Spinal cord (tissue), 10 donors: ENCODE measurements at places on chromosomes 6 and 20.
A peak's percentile ranks its signal among the peaks of the same experiment; 100 is the strongest.

GRCh38 chr6:17032988-17033634 is 68.7 kb upstream of the STMND1 start:
- peak; percentile 82 for DNase-seq

DNA sequence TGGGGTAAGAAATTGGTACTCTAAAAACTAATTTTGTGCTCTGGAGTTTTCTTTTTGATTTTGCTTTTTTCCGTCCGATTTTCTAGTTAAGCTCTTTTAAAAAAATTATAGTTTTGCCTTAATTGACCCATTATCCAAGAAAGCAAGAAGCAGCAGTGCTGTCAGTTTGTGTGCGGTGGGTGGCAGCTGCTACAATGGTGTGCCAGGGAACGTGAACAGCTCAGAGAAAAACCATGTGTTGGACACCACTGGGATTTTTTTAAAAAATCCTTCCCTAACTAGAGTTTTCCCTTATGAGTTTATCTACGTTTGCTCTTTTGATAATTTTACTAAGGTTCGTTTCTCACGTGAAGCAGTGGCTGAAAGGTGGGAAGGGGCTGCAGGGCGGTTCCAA is 8.0 kb downstream of the MAP3K5 start:
- no peak for DNase-seq

DNA sequence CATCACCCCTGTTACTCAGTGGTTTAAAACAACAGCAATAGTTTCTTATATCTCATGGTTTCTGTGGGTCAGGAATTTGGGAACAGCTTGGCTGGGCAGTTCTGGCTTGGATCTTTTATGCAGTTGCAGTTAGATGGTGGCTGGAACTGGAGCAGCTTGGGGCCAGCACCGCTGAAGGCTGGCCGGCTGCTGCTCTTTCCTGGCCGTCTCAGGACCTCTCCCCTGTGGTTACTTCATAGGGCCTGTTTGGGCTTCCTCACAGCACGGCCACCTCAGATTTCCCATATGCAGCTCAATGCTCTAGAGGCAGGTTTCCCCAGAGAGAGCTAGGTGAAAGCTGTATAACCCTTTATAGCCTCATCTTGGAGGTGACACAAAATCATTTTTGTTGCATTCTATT is 15.6 kb downstream of the PKIG start:
- DNase-seq, result no peak

- no peak for DNase-seq
Measured at GRCh38 chr6:136333824-136334464, 44.3 kb upstream of the BCLAF1 start.

DNA sequence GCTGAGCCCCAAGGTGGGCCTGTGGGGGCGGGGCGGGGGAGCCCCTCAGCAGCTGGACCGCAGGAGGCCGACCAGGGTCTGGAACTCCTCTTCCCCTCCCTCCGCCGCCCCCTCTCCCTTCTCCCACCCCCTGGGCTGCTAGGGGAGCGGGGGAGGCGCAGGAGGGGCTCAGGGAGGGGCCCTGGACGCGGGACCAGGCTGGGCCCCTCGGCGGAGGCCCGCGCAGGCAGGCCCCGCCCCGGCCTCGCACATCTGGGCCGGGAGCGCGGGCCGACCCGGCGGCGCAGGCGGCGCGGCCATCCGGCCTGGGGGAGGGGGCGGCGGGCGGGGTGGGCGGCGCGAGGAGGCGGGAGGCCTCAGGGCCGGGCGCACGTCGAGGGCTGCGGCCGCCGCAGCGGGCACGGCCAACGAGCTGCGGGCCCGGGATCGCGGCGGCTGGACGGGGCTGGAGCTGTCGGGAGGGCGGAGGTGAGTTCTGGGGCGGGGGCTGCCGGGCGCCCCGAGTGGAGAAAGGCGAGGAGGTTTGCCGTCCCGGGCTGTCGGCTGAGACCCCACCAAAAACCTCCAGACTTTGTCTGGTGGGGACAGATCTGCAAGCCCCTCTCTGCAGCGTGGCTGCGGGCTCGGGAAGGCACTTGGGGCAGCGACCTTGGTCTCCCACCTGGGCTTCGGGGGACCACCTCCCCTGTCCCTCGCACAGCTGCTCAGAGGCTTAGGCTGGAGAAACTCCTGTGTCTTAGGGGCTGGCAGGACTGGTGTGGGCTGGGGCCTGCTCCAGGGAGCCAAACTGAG is at the start of gene HSPA12B:
Gene HSPA12B, plus strand, starts transcription at position 359 of the 792 bp plus-strand sequence. CDS start 5,990 bp downstream, outside the sequence.
- no peak for DNase-seq

DNA sequence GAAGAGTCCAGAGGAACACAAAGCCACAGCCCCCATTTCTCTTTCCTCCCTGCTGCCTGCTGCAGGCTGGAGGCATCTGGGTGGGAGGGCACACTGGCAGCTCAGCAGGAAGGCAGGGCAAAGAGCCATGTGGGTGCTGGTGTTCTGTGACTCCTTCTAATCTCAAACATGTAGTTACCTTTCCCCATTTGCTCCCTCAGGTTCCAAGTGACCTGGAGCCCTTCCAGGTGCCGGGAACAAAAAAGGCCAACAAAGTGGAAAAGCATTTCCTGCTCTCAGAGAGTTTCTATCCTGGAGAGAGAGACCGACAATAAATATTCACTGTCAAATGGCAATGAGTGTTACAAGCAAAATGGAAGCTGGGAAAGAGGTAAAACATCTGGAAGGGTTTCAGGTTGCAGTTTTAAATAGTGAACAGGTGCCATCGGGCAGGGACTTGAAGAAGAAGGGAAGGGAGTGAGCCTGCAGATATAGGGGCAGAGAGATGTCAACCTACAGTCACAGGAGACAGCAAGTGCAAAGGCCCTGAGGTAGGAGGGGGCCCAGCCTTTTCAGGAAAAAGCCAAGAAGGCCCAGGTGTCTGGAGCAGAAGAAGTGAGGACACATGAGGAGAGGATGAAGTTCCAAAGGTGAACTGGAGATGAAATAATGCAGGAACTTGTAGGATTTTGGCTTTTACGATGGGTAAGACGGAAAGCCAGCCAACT is 43.6 kb upstream of the IYD start:
- no peak for DNase-seq

GRCh38 chr6:72505446-72505845 is 116.4 kb upstream of the KCNQ5 start:
- no peak for DNase-seq

DNA sequence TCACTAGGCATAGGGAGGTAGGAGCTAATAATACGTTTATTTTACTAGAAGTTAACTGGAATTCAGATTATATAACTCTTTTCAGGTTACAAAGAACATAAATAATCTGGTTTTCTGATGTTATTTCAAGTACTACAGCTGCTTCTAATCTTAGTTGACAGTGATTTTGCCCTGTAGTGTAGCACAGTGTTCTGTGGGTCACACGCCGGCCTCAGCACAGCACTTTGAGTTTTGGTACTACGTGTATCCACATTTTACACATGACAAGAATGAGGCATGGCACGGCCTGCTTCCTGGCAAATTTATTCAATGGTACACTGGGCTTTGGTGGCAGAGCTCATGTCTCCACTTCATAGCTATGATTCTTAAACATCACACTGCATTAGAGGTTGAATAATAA is 1.1 kb downstream of the HFE start:
- DNase-seq, result no peak

- DNase-seq, result no peak
Measured at GRCh38 chr6:73893696-73894095, 197.7 kb downstream of the CD109 start.

DNA sequence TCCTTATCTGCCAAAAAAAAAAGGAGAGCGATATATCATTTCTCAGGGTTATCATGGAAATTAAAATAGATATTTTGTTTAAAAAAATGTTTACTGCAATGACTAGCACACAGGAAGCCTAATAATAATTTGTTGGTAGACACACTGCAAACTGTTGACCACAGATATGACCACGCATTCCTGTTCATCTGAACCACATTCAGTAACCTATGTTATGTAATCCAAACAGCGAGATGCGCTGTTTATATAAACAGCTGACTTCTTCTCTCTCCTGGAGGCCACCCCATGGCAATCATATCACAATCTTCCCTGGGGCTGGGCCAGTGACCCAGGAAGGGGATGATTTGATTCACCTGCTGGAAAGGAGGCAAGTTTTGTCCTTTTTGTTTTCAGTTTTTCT is 129.3 kb upstream of the UST start:
- DNase-seq, result no peak

- no peak for DNase-seq
Measured at GRCh38 chr6:107931894-107932293, 26.1 kb downstream of the SEC63 start.

DNA sequence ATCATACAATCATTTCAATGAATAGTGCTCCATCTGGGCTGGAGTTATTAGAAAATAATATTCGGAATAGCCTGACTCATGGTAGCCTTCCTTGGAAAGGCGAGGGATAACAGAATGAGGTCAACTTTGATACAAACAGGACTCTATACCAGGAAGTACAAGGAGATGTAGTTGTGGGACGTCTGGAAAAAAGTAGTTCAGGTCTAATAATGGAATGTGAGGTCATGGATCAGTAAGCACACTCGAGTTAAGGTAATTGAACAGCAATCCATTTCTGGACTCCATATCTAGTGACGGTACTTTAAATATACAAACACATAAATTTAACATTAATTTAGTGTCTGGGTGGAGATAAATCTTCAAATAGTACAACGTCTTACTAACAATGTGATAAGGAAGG is 1204.0 kb upstream of the ADGRB3 start:
- DNase-seq, result no peak

DNA sequence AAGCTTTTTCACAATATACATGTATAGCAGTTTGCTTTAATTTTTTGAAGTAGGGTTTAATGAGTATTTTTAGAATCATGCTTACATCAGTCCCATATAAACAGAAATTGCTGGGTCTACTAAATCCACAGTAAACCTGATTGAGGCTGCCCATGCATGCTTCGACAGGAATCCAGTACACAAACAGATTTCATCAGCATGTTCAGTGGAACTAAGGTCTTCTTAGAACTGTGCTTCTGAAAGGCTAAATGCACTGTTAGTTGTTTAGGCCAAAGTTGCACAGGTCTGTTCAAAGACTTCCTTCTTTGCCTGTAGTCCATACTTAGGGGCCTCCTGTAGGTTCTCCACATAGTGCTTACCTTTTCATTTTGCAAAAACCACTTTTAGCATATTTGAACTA is 42.5 kb upstream of the THBS2 start:
- no peak for DNase-seq

DNA sequence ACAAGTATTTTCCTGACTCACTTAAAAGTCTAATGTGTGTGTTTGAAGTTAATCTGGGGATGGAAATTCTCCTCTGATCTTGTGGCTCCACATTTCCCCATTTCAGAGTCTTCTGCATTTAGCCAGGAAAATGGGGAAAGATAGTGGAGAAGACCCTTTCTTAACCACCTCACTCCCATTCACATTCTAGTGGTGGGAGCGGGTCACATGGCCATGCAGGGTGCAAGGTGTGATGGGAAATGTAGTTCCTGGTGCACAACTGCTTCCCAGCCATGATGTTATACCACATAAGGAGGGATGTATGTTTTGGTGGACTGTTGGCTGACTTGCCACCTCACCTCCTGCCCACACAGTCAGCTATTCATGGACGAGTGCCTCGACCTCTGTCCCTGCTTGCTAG is 61.8 kb downstream of the BANF2 start:
- no peak for DNase-seq

DNA sequence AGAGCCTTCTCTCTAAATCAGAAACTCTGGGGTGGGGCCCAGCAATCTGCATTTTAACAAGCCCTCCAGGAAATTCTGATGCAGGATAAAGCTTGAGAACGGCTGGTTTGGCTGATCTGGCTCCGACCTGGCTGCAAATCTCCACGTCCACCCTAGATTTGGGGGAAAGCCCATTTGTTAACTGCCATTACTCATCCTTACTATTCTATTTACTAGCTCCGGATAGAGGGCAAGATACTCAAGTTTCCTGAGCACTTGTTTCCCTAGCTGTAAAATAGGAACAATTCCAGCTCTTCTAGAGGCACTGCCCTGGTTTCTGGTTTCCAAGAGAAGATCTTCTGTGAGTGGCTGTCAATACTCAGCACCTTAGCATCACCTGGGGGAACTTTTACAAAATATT is 44.4 kb downstream of the DAAM2 start:
- no peak for DNase-seq
